Cortex of kidney (tissue), 1 donor: ENCODE measurements at places on chromosomes 12 and 14.

GRCh38 chr12:84803661-84804060, 108.9 kb downstream of the SLC6A15 start:
- no peak for DNase-seq

DNA sequence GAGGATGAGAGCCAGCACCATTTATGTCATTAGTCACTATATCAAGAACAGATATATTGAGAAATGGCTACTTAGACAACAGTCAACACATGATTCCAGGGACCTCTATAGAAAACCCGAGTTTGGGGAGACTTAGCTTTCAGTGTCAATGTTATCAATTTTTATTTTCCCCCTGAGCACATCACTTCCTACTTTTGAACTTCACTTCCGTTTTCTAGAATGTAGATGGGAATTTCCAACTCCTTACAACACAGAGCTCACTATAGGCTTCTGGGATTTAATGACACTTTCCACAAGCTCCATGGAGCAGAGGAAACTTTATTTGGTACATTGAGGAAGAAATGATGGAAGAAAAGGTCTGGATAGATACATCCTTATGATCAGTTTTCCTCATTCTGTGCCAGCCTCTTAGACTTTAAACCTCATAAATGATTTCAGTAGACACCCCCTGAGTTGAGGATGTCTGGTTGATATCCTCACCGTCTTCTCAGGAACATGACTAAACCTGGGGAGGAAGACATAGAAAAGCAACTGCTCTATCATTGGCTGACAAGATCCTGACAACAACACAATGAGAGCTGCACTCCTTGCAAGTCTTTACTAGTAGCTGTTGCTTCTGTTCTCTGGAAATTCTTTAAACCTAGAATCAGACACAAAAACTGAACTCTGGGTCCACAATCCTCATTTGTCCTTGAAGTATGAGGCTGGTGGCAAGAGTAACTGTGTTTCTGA, 449.4 kb upstream of the OR4E1 start:
- no peak for DNase-seq

GRCh38 chr12:1811281-1811947, 9.0 kb upstream of the LRTM2 start:
- no peak for DNase-seq

DNA sequence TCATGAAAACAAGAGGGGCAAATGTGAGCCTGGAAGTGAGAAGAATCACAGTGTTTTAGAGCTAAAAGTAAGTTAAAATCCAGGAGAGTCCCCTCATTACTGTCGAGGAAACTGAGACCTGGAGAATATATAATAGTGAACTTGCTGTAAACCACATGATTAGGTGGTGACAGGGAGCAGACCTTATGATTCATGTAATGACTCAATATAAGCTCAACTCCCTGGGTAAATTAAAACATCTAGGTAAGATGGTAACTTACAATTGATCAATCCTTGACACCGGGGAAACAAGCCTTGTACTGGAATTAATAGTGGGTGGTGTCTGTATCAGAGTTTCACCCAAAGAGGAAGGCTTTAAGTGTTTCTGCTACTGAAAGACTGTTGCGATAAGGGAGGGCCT, 269.3 kb downstream of the SNAPC1 start:
- no peak for DNase-seq

GRCh38 chr14:84591827-84592445, 938.0 kb upstream of the FLRT2 start:
- no peak for DNase-seq

GRCh38 chr12:85509081-85509856, 229.2 kb downstream of the ALX1 start:
- DNase-seq, result no peak

GRCh38 chr12:44127966-44128710, 292.3 kb downstream of the TMEM117 start:
- DNase-seq, result no peak

GRCh38 chr12:3165078-3165980, 88.2 kb downstream of the TSPAN9 start:
- no peak for DNase-seq

DNA sequence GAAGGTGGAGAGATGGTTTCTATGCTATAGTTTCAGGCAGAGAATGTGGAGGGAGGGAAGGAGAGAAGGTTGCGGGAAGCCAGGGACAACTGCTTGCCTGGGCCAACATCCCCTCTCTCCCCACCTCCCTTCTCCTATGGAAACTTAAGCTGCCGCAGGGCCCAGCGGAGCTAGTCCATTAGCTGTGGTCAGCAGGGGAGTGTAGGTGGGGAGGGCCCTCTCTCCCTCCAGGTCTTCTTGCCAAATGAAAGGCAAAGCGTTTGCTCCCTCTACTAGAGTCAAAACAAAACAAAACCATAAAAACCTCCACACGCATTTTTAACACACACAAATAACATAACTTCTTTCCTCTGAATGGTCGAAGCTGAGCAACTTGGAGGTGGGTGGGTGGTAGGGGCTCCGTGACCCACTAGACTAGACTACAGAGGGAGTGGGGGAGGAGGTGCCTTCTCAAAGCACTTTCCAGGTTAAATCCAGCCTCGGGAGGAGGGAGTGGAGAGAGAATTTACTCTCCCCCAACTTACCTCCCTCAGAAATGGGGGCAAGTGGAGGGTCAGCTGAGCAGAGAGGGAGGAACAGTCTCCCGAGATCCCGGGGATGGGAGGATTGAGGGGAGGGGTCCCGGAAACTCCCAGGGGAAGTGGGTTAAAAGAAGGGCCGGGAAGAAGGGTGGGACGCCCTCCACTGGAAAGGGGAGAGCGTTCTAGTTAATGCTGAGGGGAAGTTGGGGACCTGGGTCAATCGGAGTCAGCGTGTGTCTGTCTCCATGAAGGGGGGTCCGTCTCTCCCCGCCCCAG, 4.6 kb upstream of the CACNB3 start:
- DNase-seq, result no peak

DNA sequence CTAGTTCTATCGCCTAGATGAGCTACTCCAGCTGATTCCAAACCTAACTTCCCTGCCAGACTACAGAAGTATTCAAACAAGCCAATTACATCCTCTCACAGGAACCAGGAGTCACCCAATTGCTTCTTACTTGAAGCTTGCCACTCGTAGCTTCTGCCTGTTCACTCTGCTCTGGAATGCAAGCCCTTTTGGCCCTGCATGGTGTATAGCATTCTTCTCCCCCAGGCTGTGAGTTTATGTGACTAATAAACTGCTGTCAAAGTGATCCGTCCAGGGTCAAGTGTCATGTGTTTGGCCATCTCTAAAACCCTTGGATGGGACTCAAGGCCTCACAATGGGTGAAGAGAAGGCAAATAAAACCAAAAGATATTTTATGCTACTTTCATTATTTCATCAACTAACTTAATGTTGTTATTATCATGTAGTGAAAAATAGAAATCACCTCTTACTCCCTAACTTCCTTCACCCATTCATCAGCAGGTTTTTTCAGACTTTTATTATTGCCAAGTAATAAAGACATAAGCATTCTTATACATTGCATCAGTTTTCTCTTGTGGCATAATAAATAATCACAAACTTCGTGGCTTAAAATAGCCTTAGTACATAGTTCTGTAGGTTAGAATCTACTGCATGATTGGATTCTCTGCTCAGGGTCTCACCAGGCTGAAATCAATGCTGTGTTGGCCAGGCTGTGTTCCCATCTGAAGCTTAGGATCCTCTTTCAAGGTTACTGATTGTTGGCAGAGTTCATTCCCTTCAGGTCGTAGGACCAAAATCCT, 1981.7 kb upstream of the FLRT2 start:
- DNase-seq, result no peak

GRCh38 chr14:23631702-23632460, 4.3 kb upstream of the DHRS2 start:
- no peak for DNase-seq

DNA sequence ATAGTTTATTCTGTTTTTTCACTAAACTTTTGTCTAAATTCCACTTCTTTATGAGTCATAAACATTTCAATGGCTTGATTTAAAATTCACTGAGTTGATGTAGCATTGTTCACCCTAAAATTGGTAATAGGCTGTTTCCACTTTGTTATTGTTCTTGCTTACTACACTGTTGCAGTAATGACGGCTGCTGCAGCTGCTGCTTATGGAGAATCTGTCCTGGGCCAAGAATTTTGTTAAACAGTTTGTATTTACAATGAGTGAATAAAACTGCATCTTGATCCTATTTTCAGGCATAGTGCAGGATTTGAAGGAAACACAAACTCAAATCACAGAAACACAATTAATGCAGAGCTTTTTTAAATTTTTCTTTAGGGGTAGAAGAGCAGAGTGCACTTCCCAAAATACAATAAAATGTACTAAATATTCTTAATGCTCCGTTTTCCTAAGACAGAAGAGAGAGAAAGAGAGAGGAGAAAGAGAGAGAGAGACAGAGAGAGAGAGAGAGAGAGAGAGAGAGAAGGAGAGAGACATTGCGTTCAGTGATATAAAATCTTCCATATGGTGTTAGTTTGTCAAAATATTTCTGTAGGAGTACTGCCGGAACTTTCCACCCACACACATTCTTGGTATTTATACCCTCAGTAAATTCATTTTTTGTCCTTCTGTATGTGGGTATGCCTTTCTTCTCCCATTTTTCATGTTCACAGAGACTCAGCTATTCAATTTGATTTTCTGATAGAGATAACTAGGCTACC, 266.4 kb downstream of the LRFN5 start:
- no peak for DNase-seq

DNA sequence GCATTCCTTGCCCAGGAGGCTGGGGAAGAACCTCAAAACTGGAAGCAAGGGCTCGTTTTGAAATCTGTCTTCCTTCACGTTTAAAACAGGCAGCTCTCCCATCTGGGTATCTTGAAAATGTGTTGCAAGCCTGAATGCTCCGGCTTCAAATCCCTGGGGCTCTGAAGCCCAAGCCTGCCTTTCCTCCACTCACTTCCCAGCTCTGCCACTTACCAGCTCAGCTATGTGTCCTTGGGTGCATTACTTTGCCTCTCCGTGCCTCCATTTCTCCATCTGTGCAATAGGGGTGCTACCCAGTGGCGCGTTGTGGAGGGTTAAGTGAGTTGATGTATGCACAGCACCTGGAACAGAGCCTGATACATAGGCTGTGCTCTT, 97.6 kb downstream of the GCH1 start:
- DNase-seq, result no peak

DNA sequence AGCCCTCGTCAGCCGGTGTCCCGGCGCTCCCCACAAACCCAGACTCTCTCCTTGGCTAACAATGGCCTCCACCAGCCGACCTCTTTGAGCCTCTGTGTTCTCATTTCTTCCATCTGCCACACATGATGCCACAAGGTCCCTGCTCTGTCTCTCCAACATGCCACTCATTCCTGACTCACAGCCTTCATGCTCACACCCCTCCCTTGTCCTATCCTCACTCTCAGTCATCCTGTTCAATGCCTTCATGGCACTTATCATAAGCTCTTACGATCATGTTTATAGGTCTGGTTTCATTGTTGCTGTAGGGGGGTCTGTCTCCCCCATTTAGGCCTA, 9.6 kb upstream of the SERPINA11 start:
- no peak for DNase-seq

DNA sequence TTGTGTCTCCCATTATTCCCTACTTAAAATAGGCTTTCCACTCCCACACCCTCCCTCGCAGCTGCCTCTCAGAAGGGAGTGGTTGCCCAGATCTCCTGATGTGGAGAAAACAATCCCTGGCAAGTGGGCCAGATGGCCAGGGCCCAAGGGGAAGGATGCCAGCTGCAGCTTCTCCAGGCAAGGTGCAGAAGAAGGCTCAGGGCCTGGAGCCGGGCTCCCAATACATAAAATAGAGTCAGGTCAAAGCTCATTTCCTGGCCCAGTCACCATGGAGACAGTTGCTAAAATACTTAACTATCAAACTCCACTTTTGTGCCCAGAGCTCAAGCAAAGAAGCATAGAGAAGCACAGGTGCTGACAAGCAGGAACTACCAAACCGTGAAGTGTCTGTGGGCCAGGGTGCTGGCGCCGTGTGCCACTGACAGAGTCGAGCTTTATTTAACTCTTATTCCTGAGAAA, 45.7 kb upstream of the ITPR2 start:
- no peak for DNase-seq

- no peak for DNase-seq
Observed at GRCh38 chr12:67969134-67969802, 20.0 kb upstream of the IFNG-AS1 start.

DNA sequence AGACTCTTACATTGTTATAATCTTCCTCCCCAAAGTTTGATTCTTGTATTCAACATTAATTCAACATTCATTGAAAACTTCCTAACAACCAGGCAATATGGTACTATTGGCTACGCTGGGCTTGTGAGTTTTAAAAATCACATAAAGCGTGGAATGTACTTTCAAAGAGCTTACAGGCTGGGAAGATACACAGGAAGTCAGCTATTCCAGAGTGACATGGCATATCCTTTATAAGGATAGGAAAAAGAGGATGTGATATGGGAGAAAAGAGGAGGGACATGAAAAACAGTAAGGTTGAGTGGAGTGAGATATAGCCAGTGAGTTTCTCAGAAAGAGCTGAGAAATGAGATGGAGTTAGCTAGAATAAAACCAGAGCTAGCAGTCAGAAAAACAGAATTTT, 103.6 kb upstream of the ATF7IP start:
- DNase-seq, result no peak

GRCh38 chr12:122979908-122980182, 636 bp upstream of the ARL6IP4 start:
- DNase-seq, result no peak

- no peak for DNase-seq
Observed at GRCh38 chr12:69688471-69689427, 10.4 kb downstream of the BEST3 start.

DNA sequence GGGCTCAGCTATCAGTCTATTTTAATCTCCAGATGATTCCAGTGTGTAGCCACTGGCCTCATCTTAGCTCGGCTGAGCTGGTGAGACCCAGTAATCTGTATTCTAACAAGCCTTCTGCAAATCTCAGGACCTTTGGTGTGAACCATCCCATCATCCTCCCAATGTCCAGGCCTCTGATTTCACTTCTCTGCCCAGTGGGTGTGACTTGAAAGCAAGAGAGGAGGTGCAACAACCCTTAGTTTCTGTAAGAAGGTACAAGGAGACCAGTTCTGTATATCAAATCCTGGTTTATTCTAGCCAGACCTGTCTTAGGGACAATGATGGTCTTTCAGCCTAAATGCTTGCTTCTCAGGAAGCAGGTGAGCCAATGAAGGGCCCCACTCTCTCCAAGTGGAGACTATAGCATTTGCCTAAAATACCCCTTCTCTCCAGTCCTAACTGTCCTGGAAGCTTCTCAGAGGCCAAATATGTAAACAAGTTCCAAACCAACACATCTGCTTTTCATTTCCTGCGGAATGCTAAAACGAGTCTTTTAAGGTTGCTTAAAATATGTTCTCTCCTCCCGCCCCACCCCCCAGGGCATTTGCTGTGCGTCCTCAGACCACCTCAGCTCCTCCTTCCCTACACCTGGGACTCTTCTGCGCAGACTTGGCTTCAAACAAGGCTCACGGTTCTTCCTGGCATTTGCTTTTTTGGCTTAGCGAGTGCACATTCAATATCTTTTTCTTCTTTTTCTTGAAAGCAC, 78.4 kb upstream of the FUT8 start:
- DNase-seq, result no peak

DNA sequence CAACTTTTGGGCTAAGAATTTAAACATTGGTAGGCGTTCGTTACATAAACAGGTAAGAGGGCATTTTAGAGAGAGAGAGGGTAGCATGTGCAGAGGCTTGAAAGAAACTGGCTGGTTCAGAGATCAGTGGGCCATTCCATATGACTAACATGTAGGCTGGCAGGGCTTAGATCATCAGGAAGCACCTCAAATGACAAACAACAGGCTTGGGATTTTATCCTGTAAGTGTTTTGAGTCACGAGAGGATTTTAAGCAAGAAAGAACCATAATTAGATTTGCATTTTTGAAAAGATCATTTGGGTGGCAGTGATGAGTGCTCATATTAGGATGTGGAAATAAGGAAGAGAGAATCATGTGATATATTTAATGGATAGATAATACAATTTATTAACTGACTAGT, 8.7 kb upstream of the PLEKHA5 start:
- no peak for DNase-seq
